ENCODE measurements at places on chromosomes 12 and 14.

- no peak for DNase-seq
Measured at GRCh38 chr12:115377230-115377629, 693.3 kb upstream of the TBX3 start.

GRCh38 chr12:122228092-122228491, 2.2 kb upstream of the DIABLO start:
- DNase-seq: no peak

- peak; percentile 91 for DNase-seq
Measured at GRCh38 chr12:2084553-2085296, 31.9 kb downstream of the CACNA1C start.

- no peak for DNase-seq
Measured at GRCh38 chr12:41433460-41433859, 245.3 kb downstream of the PDZRN4 start.

GRCh38 chr14:99502989-99503421, 21.8 kb downstream of the CCNK start:
- DNase-seq: no peak

DNA sequence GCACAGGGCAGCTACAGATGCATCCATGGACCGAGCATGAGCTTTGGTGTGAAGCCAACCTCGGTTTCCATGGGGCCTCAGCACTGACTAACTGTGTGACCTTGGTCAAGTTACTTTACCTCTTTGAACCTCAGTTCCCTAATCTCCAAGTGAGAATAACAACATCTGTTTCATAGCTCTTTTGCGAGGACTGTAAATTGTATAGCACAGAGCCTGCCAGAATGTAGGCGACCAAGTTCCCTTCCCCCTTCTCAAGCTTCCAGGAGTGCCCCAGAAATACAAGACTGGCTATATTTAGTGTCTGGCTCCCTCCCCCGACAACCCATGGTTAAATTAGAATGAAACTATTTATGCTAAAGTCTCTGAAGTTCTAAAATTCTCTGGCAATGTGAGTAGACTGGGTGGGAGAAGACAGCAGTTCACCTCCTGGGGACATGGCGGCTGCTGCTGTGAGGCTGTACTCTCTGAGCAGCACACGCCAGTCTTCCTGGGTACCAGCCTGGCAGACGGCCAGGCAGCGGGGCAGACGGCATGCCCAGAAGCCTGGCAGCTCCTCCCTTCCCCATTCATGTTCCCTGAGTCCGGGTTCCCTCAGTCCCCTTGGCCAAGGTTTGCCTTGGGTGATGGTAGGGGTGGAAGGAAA, 22.0 kb upstream of the TMED10 start:
- no peak for DNase-seq

GRCh38 chr14:92480856-92481255, 32.7 kb upstream of the RIN3 start:
- DNase-seq: no peak

DNA sequence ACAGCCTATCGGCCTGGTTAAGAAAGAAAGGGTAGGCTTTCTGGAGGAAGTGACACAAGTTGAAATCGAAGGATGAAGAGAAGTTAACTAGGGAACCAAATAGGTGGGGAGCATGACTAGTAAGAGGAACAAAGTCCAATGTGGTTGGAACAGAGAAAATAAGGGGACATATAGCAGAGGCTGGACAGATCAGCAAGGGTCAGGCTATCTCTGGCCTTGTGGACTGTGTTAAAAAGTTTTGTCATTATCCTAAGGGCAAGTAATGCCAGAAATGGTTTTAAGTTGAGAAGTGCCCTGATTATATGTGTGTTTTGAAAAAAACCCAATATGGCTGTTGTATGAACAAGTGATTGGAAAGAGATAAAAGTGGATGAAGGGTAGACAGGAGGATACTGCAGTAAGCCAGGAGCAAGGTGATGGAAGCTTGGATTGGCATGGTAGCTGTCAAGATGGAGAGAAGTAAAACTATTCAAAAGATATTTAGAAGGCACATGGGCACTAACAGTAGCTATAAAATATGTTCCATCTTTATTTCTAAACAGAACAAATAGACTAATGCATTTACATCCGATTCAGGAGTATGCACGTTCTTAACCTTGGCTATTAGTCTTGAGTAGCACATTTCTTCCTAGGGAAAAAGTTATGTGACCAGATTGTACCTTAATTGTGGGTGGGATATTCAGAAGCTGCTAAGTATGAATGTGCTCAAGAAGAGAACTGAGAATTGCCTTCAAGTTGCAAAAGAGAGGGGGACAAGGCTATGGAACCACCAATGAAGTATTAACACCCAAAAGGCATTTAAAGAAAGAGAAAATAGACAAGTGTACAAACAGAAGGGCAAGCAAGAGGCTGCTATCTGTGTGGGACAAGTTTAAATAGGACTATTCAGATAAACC, 46.8 kb upstream of the OR5AU1 start:
- DNase-seq: no peak

DNA sequence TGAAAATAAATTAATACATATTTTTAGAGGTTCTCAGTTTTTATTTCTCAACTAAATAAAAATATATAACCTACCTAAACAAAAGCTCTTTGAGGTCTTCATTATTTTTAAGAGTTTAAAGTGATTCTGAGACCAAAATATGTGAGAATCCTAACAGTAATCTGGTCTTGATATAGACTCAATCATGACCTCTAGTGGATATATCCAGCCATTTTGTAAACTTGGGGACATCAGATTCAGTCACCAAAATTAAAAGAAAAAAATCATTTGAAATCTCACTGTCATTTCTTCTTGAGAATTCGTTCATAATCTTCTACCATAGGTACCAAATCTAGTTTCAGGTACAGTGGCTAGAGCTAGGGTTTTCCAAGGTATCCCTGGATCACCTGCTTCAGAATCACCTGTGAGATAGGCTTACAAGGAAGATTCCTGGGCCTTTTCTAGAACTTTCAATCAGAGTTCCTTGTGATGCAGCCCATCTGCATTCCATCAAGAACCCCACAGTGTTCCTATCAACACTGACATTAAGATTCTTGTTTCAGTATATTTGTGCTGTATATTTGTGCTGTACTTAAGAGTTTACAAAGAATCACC, 214.9 kb downstream of the ADAMTS20 start:
- DNase-seq: peak; percentile 76

DNA sequence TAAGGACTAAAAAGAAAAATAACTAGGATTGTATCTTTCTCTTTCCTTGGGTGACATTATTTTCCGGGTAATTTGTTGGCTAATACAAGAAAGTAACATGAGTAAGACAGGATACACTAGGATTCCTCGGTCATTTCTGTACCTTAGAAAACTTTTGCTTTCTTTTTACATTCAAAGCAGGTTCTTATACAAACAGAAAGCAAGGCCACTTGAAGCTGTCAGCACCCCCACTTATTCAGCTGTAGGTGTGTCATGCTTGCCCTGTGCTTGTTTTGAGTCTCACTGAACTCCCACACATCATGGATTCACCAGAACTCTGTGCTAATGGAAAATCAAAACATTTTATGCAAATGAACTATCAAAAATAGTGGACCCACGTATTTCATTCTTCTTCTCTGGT, 266.8 kb upstream of the CLEC14A start:
- no peak for DNase-seq

DNA sequence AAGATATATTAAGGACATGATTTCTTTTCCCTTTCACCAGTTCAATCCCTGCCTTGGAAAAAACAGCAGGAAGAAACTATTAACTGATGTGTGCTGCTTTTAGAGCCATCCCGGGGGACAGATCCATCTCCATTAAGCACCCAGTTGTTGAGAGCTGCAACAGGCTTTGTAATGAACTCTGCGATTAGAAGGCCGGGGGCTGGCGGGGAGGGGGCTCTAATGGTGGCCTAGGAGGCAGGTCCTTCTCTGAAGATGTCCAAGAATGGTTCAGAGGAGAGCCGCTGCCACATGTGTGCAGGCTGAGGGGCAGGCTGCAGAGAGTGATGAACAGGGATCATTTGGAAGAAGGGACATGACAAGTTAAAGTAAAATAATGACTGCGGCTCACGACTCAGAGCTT, 67.8 kb downstream of the GALNT8 start:
- DNase-seq: no peak

GRCh38 chr12:123119808-123120207, 31.1 kb downstream of the PITPNM2 start:
- DNase-seq: no peak

DNA sequence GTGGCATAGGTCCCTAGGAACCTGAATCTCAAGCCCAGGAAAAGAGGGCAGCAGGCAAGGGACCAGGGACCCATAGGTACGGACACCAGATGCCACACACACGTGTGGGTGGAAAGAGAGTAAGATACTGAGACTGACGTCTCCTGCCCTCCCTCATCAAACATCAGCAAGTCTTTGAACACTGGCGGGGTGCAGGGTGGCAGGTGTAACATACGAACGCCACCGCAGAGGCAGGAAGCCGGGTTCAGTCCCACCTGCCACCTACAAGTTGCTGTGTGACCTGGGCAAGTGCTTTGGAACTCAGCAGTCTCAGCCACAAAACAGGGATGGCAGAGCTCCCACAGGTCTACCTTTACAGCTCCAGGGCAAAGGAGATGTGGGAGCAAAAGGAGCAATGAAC, 11.1 kb downstream of the ACTN1 start:
- no peak for DNase-seq

GRCh38 chr12:20383612-20384011, 15.3 kb downstream of the PDE3A start:
- no peak for DNase-seq
